Left ventricle myocardium inferior (tissue), 1 donor: ENCODE measurements at places on chromosomes 3 and 15. TPM values are rescaled to one million over a fixed set of nuclear protein-coding genes. Genes with fewer than 3 reads are reported as not detected.

DNA sequence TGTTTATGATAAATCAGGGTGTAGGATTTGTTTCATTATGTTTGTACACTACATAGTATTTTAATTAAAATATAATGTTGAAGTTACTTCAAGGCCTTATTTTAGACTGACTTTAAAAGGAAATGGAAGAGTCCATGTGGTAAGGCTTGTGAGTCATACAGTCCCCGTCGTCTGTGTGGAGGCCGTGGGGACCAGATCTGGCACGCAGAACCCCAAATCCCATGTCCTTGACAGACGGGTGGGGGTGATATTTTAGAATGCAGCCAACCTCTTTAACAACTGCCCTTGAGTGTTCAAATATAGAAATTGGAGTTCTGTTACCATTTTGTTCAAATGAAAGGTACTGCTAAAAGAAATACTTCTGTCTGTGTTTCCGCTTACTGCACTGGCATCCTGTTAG, 35.8 kb downstream of the ABHD17C start:
- H3K36me3 ChIP-seq, result no peaks in the 10 kb centered on the region
- no peak overlapping the region for H3K27ac ChIP-seq
- H3K4me3 ChIP-seq, result no peak overlapping the region
- H3K27me3 ChIP-seq, result no peaks in the 10 kb centered on the region

DNA sequence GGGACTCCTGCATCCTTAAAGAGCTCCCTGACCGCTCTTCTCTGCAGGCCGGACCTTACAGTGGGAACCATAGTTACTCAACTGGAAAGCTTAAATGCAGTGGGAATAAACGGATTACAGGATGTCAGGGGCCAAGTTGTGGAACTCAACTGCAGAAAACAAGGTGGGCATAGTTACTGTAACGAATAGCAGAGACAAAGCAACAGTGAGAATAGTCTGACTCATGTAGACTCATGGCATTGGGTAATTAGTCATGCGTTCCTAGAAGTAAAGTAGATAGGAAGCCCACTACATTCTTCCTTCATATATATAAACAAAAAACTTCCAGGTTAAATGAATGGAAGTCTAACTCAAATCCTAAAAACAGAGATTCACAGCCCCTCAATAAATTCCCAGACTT, 95.5 kb upstream of the CHRNA7 start:
- H3K27ac ChIP-seq, result no peak overlapping the region
- H3K36me3 ChIP-seq, result no peaks in the 10 kb centered on the region
- H3K27me3 ChIP-seq, result peaks cover 31% of the 10 kb centered on the region

GRCh38 chr3:142604940-142605339, 8.7 kb downstream of the PLS1 start:
- no peak overlapping the region for H3K27ac ChIP-seq
- H3K4me3 ChIP-seq, result no peak overlapping the region
- DNase-seq, result no peak
- no peaks in the 10 kb centered on the region for H3K4me1 ChIP-seq

DNA sequence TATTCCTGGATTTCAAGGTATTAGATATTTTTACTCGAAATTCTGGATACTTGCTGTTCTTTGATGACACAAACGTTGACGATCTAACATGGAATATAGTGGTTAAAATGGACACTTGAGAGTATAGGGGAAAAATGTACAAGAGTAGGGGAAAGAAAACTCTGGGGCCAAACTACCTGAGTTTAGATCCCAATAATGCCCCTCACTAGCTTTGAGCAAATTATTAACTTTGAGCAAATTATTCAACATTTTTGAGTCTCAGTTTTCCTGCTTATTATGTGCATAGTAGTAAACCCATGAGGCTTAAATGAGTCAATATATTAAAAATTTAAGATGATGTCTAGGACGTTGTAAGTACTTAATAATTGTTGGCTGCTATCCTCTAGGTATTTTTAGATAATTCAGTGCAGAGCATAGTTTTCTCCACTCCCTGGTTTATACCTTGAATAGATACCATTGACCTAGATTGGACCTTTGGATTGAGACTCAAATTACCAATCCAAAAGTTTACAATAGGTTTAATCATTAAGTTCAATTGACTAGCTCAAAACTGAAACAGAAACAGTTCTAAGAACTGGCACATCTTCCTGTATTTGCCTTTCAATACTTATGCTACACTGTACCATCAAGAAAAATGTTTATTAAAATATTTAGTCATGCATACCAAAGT, 4.5 kb downstream of the ADGRG7 start:
- H3K4me1 ChIP-seq, result no peaks in the 10 kb centered on the region
- peaks cover 36% of the 10 kb centered on the region for H3K27me3 ChIP-seq
- H3K4me3 ChIP-seq, result no peak overlapping the region
- no peak overlapping the region for H3K27ac ChIP-seq

DNA sequence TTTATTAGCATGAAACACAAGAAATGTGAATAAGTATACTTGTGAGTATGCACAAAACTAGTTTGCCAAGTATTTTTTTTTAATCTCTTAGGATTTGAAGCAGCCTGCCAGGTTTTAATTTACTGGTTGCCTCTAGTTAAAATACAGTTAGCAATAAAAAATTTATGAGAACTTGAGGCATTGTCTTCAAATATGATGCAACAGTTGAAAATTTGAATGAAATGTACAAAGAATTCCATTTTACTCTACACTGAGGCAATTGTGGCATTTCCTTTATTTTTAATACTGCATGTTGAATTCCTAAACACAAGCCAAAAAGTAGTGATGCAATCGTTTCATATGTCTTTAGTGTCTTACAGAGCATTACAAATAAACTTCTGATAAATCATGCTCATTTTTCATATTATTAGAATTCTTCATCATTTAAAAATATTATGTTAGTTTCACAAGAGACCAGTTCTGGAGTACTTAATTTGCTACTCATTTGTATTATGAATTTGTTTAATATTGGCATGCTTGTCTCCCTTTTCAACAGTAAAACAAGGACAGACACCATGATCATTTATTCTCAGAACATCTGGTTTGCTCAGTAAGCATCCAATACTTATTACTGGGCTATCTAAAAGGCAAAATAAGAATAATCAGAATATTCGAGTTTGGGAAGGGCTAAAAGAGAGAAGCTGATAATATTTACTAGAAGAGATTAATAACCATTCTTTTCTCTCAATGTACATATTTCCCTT, 124.8 kb upstream of the PTX3 start:
- H3K36me3 ChIP-seq, result no peaks in the 10 kb centered on the region
- H3K27me3 ChIP-seq, result no peaks in the 10 kb centered on the region
- peak overlapping the region; percentile 16 for H3K27ac ChIP-seq
- no peak overlapping the region for H3K4me3 ChIP-seq
- DNase-seq, result no peak
- H3K4me1 ChIP-seq, result no peaks in the 10 kb centered on the region

DNA sequence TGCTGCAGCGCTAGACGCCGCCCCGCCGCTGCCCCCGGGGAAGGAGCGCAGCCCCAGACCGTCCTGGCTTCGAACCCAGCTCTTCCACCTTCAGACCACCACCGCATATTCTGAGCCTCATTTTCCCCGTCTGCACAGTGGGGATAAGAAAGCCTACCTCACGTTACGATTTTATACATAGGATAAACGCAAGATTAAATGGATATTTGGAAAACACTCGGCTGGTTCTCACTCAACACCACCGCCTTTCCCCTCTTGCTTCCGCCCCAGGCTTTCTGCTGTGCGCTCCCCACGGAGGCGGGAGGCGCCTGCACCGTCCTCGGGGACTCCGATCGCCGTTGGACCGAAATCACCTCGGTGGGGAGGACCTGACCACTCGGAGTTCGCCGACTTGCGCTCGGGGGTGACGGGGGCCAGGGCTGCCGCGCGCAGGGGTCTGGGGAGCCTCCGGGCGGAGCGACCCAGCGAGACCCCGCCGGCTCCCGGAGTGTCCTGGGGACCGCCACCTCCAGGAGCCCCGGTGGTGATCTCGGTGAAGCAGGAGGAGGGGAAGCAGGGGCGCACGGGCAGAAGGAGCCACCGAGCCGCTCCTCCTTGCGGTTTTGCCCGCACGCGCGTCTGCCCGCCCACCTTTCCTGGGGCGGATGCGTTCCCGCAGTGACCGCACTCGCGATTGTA, 4.0 kb downstream of the FBXL22 start:
- H3K4me3 ChIP-seq, result peak overlapping the region; percentile 81
- H3K27me3 ChIP-seq, result no peaks in the 10 kb centered on the region
- H3K27ac ChIP-seq, result peak overlapping the region; percentile 93
- H3K36me3 ChIP-seq, result no peaks in the 10 kb centered on the region
- H3K4me1 ChIP-seq, result peaks cover 86% of the 10 kb centered on the region

GRCh38 chr15:65512807-65513416, 4.6 kb downstream of the DPP8 start:
- peak; percentile 50 for DNase-seq
- H3K36me3 ChIP-seq, result peaks cover 34% of the 10 kb centered on the region
- peak overlapping the region; percentile 52 for H3K4me3 ChIP-seq
- peak overlapping the region; percentile 76 for H3K27ac ChIP-seq
- peaks cover 71% of the 10 kb centered on the region for H3K4me1 ChIP-seq
- H3K27me3 ChIP-seq, result no peaks in the 10 kb centered on the region

Gene GP9
- not detected for total RNA-seq

Gene RYR3
- total RNA-seq, result 0.08 TPM
